ENCODE measurements at places on chromosomes 5 and 9. TPM values are rescaled to one million over a fixed set of nuclear protein-coding genes. Genes with fewer than 3 reads are reported as not detected.
A peak's percentile ranks its signal among the peaks of the same experiment; 100 is the strongest.

- H3K4me3 ChIP-seq: no peak overlapping the region
- H3K27me3 ChIP-seq: peaks cover 13% of the 10 kb centered on the region
- no peaks in the 10 kb centered on the region for H3K36me3 ChIP-seq
- peaks cover 4% of the 10 kb centered on the region for H3K4me1 ChIP-seq
- DNase-seq: no peak
Measured at GRCh38 chr5:79853028-79853427, 138.0 kb downstream of the MTX3 start.

- no peak overlapping the region for H3K27ac ChIP-seq
- H3K36me3 ChIP-seq: peaks cover 3% of the 10 kb centered on the region
- peaks cover 16% of the 10 kb centered on the region for H3K4me1 ChIP-seq
- H3K27me3 ChIP-seq: no peaks in the 10 kb centered on the region
- DNase-seq: no peak
- no peak overlapping the region for H3K4me3 ChIP-seq
Measured at GRCh38 chr9:127705577-127706379, 1.0 kb upstream of the CFAP157 start.

DNA sequence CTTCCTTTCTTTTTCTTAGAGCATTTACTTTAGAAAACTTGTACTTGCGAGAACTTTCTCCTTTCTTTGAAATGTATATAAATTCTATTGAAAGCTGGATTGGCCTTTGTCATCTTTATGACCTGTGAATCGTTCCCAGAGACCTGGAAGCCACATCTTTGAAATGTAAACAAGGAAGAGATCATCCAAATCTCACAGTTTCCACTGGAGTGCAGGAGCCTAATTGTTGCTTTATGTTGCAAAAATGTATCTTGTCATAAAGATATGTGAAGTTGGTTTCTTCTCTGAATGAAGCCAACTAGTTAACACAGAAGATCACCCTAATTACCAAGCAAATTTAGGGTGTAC lies 1101.8 kb downstream of the TAF11L14 start:
- no peak overlapping the region for H3K4me3 ChIP-seq
- peaks cover 33% of the 10 kb centered on the region for H3K36me3 ChIP-seq
- no peak for DNase-seq

GRCh38 chr9:128005923-128006322 lies 25.1 kb upstream of the EEIG1 start:
- peaks cover 33% of the 10 kb centered on the region for H3K4me1 ChIP-seq
- no peak for DNase-seq
- H3K36me3 ChIP-seq: peaks cover 6% of the 10 kb centered on the region

DNA sequence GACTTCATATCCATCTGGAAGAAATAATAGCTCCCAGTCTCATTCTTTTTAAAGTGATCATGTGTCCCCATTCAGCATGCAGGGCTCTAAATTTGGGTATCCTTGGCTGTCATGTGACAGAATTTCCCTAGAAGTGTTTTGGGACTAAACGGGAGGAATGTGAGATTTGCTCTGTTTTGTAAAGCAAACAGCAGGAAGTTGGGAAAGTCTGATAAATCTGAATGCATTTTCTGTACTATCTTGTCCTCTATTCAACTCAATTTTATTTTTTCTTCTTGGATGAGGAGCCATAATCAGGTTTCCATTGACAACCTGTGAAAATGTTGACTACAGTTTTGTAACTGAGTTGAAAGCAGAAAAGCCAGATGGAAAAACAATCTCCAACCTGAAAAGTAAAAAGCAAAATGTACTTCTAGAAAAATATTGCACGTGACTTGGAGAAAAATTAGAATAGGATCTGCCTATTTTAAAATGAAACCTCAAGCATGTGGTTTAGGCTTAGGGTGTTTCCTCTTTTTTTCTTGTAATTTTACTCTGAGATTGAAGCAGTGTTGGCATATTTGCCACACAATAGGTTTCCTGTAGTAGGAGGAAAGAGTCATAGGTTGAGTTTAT lies 76.2 kb upstream of the IL6ST start:
- H3K36me3 ChIP-seq: no peaks in the 10 kb centered on the region
- peaks cover 63% of the 10 kb centered on the region for H3K4me1 ChIP-seq
- H3K27me3 ChIP-seq: peaks cover 9% of the 10 kb centered on the region
- H3K4me3 ChIP-seq: peak overlapping the region; percentile 12
- H3K27ac ChIP-seq: peak overlapping the region; percentile 63

- H3K36me3 ChIP-seq: peaks cover 12% of the 10 kb centered on the region
- no peak overlapping the region for H3K4me3 ChIP-seq
- no peaks in the 10 kb centered on the region for H3K4me1 ChIP-seq
- no peak overlapping the region for H3K27ac ChIP-seq
Measured at GRCh38 chr9:95286151-95286550, 31.4 kb downstream of the FANCC start.

Gene MCC
- 10.4 TPM for total RNA-seq

Gene TRIM36
- 0.45 TPM for total RNA-seq

Gene INSL4
- total RNA-seq: not detected

Gene SH2D3C
- total RNA-seq: 81.9 TPM

Gene C7
- total RNA-seq: not detected

Gene MAPKAP1
- 47.2 TPM for total RNA-seq

Gene SCGB3A2
- total RNA-seq: not detected

Gene IARS1
- total RNA-seq: 152 TPM
